ENCODE measurements at places on chromosomes 3 and 15. TPM values are rescaled to one million over a fixed set of nuclear protein-coding genes. Genes with fewer than 3 reads are reported as not detected.

Gene MOBP
- not detected for total RNA-seq

Gene C3orf49
- not detected for total RNA-seq

Gene ACAP2
- total RNA-seq, result 92.3 TPM

Gene SI
- not detected for total RNA-seq

Gene SCAPER
- 7.0 TPM for total RNA-seq

Gene SOX14
- not detected for total RNA-seq

Gene CRABP1
- total RNA-seq, result not detected

Gene ARGFX
- not detected for total RNA-seq

Gene CD86
- total RNA-seq, result not detected

Gene XCR1
- not detected for total RNA-seq

Gene PIGZ
- total RNA-seq, result 1.9 TPM

Gene AP3B2
- total RNA-seq, result 5.8 TPM

Gene TLR9
- total RNA-seq, result not detected

Gene FOXB1
- total RNA-seq, result not detected

Gene GOLGA6D
- not detected for total RNA-seq

Gene ASB14
- not detected for total RNA-seq

Data from fibroblast of the aortic adventitia (primary cell).